AG08396 (cell line): ENCODE measurements at places on chromosomes 5 and 9.

DNA sequence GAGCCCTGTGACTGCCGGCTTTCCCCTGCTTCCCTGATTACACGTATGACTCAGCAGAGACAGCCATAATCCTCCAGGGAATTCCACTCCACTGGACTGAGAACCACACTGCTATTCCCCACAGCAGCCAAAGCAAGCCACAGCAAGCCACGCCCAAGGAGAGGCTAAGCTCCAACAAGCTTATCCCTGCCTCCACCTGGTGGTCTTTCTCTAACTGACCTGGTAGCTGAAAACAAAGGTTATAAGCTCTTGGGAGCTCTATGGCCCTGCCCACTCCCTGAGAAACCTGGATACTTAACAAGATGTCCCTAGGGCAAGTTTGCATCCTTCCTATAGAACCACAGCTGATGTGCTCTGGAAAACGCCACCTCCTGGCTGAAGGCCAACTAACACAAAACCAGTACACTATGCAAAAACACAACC, 613.7 kb upstream of the CDH18 start:
- DNase-seq = no peak

GRCh38 chr5:147670815-147671214, 111.7 kb downstream of the JAKMIP2 start:
- no peak for DNase-seq

DNA sequence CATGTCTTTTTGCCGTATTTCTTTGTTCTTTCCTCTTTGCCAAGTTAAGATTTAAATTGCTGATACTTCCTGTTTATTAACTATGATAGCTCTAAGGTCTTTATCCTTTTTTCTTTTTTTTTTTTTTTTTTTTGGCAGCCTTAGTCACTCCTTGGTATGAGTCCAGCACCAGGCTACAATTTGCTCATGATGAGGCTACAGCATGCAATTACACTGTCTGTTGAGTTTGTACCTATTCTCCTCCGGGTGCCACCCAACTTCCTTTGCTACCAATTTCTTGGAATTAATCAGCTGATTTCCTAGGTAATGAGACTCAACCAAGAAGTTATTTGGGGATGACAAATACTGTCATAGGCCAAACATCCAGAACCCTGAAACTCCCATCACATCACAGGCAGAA, 25.5 kb downstream of the ACTL7B start:
- DNase-seq = no peak

DNA sequence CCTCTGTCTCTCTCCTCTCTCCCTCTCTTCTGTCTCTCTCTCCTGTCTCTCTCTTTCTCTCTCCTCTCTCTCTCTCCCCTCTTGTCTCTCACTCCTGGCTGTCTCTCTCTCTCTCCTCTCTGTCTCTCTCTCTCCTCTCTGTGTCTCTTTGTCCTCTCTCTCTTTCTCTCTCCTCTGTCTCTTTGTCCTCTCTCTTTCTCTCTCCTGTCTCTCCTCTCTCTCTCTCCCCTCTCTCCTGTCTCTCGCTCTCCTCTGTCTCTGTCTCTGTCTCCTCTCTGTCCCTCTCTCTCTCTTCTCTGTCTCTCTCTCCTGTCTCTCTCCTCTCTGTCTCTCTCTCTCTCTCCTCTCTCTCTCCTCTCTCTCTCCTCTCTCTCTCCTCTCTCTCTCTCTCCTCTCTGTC, 25.0 kb downstream of the STK32A start:
- DNase-seq = no peak

GRCh38 chr9:89505911-89506310, 8.0 kb upstream of the SEMA4D start:
- no peak for DNase-seq

- peak; percentile 43 for DNase-seq
Measured at GRCh38 chr9:98357921-98358535, 102.6 kb upstream of the TBC1D2 start.

- no peak for DNase-seq
Measured at GRCh38 chr9:21395778-21396717, 10.8 kb upstream of the IFNA2 start.

DNA sequence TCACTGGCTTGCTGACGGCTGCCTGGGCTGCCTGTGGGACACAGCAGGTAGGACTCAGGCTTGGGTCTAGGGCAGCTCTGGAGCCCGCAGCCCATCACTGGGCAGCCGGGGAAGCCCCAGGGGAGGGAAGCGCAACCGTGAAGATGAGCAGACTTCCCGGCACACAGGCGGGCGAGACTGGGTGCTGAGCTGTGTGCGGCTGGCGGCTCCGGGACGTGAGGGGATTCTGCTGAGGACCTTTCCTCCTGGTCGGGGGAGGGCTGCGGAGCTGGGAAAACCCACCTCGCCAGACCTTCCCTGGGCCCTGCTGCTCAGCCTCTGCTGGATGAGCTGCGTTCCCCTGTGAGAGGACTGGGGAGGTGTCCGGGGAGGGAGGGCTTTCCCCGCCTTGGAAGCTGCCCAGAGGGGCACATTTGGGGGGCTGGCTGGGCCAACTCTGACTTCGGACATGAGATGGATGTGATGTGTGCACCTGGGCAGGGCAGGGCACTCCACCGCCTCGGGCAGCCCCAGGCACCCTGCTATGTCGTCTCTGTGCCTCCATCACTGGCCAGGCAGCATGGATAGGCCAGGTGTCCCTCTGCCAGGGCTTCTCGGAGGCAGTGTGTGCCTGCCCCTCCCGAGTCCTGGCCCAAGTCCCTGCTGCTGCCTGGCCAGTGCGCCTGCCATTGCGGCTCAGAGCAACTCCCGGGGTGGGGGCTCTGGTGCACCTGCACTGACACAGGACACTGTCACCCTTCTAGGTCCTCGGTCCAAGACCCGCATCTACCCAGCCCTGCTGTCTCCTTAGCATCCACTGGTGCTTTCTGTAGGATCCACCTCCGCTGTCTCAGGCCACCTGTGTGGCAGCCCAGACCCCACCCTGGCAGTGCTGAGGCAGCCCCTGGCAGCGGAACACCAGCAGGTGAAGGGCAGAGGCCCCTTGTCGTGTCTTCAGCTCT, 66.4 kb downstream of the COL5A1 start:
- DNase-seq = no peak

- DNase-seq = no peak
Measured at GRCh38 chr5:14944350-14944739, 72.8 kb upstream of the ANKH start.

DNA sequence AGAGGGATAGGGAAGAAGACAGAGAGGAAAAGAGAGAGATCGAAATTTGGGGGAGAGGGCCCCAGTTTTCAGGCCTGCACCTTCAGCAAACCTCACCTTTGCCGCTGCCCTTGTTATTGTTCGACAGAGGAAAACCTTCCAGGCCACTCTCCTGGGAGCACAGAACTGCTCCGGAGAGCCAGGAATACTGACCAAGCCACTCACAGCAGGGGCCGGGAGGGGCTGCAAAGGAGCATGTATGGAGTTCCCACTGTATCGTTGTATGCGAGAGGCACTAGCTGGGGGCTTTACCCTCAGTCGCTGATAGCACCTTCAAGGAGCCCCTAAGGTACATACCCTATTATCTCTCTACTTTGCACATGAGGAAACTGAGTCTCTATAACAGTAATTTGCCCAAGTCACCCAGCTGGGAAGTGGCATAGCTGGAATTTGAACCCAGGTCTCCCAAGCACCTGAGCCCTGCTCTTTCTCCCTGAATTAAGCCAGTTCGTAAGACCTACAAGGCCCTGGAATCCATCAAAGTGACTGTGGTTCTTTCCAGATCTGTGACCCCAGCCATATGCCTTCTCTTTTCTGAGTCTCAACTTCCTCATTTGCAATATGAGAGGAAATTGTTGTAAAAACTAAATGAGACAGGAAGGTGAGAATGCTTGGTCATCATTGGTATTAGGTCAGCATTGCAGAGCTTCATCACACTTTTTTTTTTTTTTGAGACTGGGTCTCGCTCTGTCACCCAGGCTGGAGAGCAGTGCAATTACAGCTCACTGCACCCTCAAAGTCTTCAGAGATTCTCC, 21.0 kb upstream of the FOXE1 start:
- no peak for DNase-seq

GRCh38 chr9:14770592-14770991, 48.1 kb upstream of the CER1 start:
- DNase-seq = no peak
